CD4-positive, alpha-beta T cell treated with Interleukin-1 beta for 1 hour (primary cell): ENCODE measurements at places on chromosomes 2 and 18.

GRCh38 chr2:37143974-37144373 is 12.8 kb downstream of the EIF2AK2 start:
- no peak for DNase-seq

- DNase-seq, result no peak
Measured at GRCh38 chr2:240781471-240782220, 38.4 kb downstream of the KIF1A start.

DNA sequence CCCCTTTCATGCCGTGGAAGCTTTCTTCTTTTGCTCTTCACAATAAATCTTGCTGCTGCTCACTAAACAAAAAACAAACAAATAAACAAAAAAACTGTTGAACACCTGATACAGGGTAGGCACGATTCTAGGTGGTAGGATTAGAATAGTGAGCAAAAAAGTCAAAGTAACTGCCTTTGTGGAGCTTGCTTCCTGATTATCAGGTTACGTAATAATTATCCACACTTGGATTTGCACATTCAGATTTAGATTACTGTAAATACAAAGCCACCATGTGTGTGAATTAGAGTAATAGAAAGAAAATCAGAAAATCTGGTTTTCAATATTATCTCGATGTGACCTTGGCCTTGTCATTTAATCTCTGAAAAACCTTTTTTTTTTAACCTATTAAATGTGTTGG is 307.1 kb downstream of the NRXN1 start:
- DNase-seq, result no peak

DNA sequence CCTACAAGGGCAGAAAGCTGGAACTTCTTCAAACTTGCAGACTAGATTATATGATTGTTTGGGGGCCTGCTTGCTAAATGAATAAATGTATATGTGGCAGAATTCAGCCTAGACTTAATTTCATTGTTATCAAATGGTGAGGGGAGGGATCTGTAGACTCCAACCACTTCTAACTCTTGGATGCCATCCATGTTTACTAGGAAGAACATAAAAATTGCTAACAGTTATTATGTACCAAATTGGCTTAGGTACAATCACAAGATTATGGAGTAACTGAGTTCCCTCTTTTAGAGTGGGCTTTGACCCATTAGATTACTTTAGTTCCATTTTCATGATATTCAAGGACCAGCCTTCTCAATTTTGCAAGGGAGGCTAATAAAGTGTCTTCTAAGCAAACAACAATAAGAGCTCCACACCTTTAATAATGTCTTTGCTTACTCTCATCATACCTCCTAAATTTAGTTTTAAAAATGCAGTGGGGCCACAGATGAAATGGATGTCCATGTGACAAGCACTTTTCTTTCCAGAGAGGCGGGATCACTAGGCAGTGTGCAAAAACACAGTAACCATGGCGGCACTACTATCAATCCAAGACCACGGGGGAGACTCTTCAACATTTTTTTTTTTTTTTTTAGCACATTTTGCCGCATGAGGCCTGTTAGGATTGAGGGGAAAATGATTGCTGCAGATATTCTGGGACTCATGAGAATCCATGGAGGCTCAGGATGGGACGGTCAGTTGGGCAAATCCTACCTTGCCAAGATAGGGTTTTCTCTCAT is 217.6 kb upstream of the SPRED2 start:
- no peak for DNase-seq
